ENCODE measurements at places on chromosomes 11 and 22. TPM values are rescaled to one million over a fixed set of nuclear protein-coding genes. Genes with fewer than 3 reads are reported as not detected.

DNA sequence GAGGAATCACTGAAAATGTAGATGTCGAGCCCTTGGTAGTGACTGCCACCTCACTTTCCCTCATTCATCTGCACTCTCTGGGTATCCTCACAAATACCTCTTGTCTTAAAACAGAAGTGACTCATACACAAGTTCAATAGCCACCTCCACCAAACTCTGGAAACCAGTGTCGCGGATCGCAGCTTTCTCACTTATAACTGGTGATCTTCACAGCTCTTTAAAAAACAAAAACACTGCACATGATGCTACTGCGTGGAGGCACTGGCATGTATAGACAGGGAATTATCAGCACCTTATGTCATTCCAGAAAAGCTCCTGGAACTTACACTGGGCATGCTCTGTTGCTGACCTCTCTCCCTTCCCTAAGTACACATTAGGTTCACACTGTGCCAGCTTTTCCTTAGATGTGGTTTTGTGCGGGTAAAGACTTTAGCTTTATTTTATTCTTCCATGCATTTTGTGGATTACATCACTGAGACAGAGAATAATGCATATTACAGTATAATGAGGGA is 425.5 kb upstream of the CADM1 start:
- no peaks in the 10 kb centered on the region for H3K36me3 ChIP-seq
- H3K4me1 ChIP-seq, result no peaks in the 10 kb centered on the region
- DNase-seq, result no peak
- H3K27ac ChIP-seq, result no peak overlapping the region
- no peak overlapping the region for H3K4me3 ChIP-seq

GRCh38 chr22:18023509-18024275 is 669 bp downstream of the MICAL3 start:
- peak; percentile 31 for DNase-seq
- no peak overlapping the region for H3K27ac ChIP-seq
- no peaks in the 10 kb centered on the region for H3K36me3 ChIP-seq
- peak overlapping the region; percentile 83 for H3K4me3 ChIP-seq
- peaks cover 42% of the 10 kb centered on the region for H3K27me3 ChIP-seq
- H3K4me1 ChIP-seq, result peaks cover 14% of the 10 kb centered on the region

- DNase-seq, result no peak
- no peaks in the 10 kb centered on the region for H3K4me1 ChIP-seq
- no peak overlapping the region for H3K4me3 ChIP-seq
- H3K36me3 ChIP-seq, result no peaks in the 10 kb centered on the region
- H3K27ac ChIP-seq, result no peak overlapping the region
Observed at GRCh38 chr11:105862736-105863367, 159.2 kb downstream of the MSANTD4 start.

GRCh38 chr11:7219491-7219890 is 32.2 kb upstream of the SYT9 start:
- no peaks in the 10 kb centered on the region for H3K36me3 ChIP-seq
- no peak for DNase-seq
- H3K27me3 ChIP-seq, result peaks cover 3% of the 10 kb centered on the region
- no peak overlapping the region for H3K4me3 ChIP-seq
- H3K27ac ChIP-seq, result no peak overlapping the region

MS4A2 gene
- total RNA-seq, result not detected
